Amygdala (tissue), 56 donors: ENCODE measurements at places on chromosomes 4 and X.
A peak's percentile ranks its signal among the peaks of the same experiment; 100 is the strongest.

DNA sequence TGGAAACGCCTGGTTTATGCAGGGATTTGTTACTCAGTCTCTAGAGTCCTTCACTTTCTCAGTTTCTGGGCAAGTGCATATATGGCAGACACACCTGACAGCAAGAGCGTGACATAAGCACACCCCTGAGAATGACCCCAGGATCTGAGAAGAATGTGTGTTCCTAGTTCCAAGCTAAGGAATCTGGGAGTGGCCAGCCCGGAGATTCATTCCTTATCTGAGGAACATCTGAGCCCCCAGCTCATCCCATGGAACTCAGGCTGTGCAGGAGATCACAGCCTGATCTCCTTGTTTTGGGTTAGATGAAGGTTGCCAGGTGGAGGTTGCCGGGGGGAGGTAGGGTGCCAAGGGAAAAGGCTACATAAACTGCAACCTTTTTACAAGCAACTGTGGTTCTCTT lies 23.8 kb upstream of the KIAA0232 start:
- no peak for DNase-seq

GRCh38 chr4:38150766-38151165 lies 190.6 kb downstream of the PTTG2 start:
- DNase-seq, result no peak

- no peak for DNase-seq
Measured at GRCh38 chr4:27577951-27578350, 717.3 kb downstream of the STIM2 start.

DNA sequence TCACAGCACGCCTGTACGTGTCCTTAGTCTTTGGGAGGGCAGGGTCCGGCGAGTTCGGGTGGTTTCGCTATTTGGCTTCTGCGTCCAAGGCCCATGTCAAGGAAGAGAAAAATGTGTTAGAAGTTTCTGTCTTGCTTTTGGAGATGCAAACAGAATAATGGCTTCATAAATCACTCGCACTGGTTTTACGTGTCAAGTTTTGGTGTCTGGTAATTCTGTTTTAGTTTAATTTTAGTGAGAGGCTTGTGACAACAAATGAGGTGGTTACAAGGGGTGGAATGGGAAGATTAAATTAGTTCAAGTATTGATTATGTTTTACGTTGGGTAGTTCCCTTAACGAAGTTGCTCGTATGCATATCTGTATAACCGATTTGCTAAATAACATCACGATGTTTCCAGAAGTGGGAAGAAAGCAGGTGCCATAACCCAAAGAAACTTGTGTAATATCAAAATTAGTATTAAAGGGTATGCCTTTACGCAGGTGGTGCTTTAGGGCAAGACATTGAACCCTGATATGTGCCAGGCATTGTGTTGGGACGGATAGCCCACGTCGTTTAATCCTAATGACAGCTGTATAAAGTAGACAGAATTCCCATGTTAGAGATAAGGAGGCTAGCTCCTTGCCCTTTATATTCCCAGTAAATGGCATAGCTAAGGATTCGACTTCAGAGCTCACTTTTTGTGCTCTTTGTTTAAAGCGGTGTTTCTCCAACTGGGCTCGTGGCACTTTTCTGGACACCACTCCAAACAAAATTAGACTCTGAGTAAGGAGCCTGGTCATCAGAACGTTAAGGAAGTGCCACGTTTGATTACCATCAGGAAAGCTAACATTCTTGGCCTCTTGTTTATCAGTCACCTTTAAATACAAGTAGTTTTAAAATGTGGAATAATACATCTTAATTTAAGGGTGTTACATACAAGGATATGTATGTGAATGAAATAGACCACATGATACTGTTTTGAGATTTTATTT lies 843 bp downstream of the RPL34 start:
- DNase-seq, result no peak

DNA sequence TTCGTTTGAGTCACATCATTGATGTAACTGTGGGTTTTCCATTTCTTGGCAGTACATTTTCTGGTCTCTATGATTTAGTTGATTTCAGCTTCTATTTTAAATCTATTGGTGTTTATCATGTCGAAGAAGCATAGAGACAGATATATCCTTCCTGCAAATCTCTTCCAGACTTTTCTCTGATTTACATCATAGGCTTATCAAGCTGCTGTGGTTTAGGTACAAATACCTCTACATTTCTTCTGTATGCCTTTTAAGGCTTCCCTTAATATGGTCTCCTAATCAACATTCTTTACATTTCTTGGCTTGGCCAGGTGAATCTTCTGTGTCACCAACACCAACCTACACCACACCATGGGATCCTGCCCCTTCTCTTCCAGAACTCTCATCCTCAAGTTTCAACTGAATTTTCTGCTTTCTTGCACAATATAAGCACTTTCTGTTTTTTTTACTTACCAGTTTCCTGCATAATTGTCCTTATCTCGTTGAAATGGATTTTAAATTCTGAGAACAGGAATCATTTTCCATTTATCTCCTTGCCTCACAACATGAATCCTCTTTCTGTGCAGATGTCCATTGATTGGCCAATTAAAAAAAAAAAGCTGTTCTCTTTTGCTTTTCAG lies 626.9 kb downstream of the ANKRD50 start:
- DNase-seq, result no peak

GRCh38 chr4:81466841-81467671 lies 4.7 kb downstream of the RASGEF1B start:
- DNase-seq, result peak; percentile 10

GRCh38 chrX:68894142-68894512 lies 65.3 kb downstream of the EFNB1 start:
- no peak for DNase-seq

- DNase-seq, result no peak
Measured at GRCh38 chr4:84568496-84568895, 14.4 kb upstream of the CDS1 start.

- DNase-seq, result no peak
Measured at GRCh38 chr4:71268166-71268565, 70.7 kb upstream of the SLC4A4 start.

GRCh38 chrX:47540754-47541538 lies 20.1 kb upstream of the ARAF start:
- peak; percentile 10 for DNase-seq

DNA sequence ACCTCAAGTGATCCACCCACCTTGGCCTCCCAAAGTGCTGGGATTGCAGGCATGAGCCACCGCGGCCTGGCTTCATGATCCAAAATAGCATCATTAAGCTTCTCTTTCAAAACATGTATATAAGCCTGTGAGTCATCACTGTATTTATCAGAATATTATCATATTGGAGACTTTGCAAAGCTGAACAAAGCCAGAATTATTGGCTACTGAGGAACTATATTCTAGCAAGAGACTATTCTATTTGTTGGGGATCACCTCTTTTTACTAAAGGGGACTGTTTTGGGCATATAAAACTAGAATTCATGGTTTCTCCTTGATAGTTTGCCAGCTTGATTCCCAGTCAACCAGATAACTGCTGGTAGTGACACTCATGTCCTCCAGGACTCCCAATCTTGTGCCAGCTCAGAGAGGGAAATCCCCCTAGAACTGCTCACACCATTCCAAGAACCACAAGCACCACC lies 40.1 kb downstream of the TET2 start:
- DNase-seq, result peak; percentile 0

DNA sequence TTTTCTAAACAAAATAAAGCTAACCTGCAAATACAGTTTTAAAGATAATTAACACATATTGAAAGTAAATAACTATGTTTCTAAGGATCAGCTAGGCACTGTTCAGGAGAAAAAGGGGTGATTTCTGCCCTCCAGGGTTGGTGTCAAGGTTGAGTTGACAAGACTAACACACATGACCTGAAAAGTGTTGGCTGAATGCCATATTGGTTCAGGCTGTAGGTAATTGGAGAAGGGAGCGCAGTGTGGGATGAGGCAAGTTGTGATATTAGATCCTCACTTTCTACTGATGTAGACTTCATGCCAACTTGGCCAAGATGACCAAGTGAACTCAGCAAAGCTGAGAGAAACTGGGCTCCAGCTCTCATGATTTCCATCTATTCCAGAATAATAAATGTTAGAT lies 42.2 kb downstream of the PPM1K start:
- DNase-seq, result no peak

DNA sequence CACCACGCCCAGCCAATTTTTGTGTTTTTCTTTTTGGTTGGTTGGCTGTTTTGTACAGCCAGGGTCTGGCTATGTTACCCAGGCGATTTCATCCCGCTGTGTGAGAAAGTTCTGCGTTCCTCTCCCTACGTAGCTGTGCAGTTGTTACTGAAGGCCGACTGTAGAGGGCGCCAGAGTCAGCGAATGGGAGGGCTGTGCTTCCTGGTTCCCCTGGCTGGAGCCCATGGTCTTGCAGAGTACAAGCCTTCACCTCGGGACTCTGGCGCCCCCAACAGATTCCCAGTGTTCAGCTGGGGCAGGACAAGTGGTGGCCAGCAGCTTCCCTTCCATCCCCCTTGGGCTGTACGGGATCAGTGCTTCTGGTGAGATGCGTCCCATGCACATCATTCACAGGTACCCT lies 5.6 kb upstream of the CT45A1 start:
- no peak for DNase-seq

GRCh38 chrX:63765712-63766111 lies 19.3 kb downstream of the ARHGEF9 start:
- DNase-seq, result no peak

- DNase-seq, result no peak
Measured at GRCh38 chr4:15670576-15670975, 11.1 kb upstream of the FAM200B start.

DNA sequence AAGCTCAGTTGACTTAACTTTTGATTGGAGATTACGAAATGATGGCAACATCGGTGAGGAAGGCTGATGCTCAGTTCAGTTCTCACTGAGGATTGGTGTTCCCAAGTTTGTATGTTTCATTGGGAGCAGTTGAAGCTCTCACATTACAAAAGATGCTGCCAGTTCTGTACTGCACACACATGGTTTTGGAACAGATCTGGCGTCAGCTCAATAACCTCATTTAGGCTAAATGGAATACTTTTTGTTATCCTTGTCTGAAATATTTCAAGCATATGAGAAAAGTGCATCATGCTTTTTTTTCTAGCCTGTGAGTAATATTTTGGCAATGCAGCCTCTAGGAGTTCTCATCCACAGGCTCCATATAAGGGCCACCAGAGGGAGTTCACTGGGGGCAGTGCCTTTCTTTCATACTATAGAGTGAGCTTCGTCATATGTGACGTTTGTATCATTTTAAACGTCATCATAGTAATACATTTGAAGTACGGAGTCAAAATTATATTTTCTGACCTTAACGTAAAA lies 4.1 kb downstream of the ENPEP start:
- DNase-seq, result no peak

DNA sequence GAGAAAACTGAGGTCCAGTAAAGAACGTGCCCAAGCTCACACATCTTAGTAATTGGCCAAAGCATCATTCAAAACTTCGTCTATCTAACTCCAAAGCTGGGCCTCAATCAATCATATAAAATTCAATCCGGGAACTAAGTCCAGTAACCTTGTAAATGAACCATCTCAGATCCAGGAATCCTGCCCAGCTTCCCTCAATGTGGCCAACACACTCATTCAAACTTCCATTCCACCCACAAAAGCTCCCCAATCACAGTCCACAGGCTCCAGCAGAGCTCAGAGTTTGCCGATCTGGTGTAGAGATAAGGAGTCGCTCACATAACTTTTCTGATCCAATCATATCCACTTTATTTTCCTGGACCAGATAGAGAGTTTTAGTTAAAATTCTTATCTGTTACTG lies 144.8 kb downstream of the SPATA18 start:
- DNase-seq, result no peak

- no peak for DNase-seq
Measured at GRCh38 chr4:1503583-1504471, 97.6 kb upstream of the NKX1-1 start.

- DNase-seq, result peak; percentile 70
Measured at GRCh38 chr4:76208005-76208765, 5.4 kb downstream of the SCARB2 start.

- DNase-seq, result no peak
Measured at GRCh38 chr4:84483688-84484087, 15.4 kb downstream of the NKX6-1 start.

DNA sequence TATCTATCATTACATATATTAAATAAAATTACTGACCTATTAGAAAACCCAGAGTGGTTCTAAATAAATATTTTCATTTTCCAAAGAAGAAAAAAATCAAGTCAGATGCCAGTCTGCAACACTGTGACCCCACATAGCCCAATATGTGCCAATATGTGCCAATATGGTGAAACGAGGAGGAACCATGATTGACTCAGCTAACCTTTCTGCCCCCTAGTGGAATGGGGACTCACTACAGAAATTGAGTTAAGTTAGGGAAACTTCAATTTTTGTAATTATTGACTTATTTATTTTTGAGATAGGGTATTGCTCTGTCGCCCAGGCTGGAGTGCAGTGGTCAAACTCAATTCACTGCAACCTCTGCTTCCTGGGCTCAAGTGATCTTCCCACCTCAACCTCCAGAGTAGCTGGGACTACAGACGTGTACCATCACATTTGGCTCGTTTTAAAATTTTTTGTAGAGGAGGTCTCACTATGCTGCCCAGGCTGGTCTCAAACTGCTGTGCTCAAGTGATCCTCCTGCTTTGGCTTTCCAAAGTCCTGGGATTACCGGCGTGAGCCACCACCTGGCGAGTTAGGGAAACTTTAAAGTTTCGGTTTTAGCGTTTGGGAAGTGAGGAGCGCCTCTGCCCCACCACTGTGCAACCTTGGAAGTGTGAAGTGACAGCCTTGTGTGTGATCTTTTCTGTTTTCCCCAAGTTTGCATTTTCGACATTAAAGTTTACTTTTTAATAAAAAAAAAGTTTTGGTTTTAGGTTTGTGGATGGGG lies 116.8 kb upstream of the SHISA3 start:
- DNase-seq, result no peak

- DNase-seq, result no peak
Measured at GRCh38 chr4:105544520-105545286, 7.7 kb upstream of the ARHGEF38 start.

GRCh38 chr4:90080116-90080515 lies 47.1 kb upstream of the CCSER1 start:
- DNase-seq, result no peak

GRCh38 chr4:48296365-48296764 lies 26.7 kb upstream of the TEC start:
- DNase-seq, result no peak

DNA sequence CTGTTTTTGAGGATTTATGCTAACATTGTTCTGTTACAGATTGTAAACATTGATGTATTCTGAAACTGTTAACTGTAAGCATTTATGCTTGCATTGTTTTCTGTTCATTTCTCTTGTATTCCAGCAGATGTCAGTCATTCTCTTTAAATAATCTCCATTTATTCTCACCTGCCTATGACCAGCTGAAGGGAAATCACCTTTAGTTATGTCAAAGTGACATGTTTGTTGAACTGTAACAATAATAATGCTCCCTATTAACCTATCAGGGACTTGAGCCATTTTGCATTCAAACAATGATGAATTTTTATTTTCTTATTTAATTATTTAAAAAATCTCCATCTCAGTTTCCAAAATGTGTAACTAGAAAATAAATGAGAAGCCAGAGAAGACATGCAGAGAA lies 58.0 kb downstream of the SPCS3 start:
- no peak for DNase-seq

DNA sequence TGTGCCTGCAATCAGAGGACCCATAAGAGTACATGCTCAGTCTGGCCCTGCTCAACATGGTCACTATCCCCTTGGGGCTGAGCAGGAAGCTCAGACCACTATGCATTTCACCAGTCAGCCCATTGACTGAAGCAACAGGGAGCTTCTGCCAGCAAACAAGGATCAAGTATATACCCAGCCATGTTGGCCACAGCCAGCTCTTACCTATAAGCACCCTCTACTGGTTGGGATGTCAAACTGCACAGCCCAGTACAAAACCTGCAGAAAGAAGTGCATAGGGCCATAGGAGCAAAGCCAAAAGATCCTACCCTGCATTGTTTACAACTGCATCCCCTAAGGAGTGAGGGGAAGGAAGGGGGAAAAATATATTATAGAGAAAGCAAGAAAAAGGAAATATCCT lies 214.4 kb upstream of the CPEB2 start:
- DNase-seq, result no peak

- DNase-seq, result peak; percentile 5
Measured at GRCh38 chrX:12901486-12901885, 4.9 kb upstream of the TLR8 start.
